Esophagus muscularis mucosa (tissue), 4 donors: ENCODE measurements at places on chromosomes 2 and 18. TPM values are rescaled to one million over a fixed set of nuclear protein-coding genes. Genes with fewer than 3 reads are reported as not detected.

The TCF7L1 gene
- 23.2 TPM for total RNA-seq

The NEU2 gene
- total RNA-seq = not detected

- no peak overlapping the region for H3K4me3 ChIP-seq
- H3K27me3 ChIP-seq = no peaks in the 10 kb centered on the region
- H3K27ac ChIP-seq = no peak overlapping the region
- no peaks in the 10 kb centered on the region for H3K36me3 ChIP-seq
- H3K4me1 ChIP-seq = no peaks in the 10 kb centered on the region
These were observed 193.6 kb downstream of the AGPS start for GRCh38 chr2:177586154-177586553.

DNA sequence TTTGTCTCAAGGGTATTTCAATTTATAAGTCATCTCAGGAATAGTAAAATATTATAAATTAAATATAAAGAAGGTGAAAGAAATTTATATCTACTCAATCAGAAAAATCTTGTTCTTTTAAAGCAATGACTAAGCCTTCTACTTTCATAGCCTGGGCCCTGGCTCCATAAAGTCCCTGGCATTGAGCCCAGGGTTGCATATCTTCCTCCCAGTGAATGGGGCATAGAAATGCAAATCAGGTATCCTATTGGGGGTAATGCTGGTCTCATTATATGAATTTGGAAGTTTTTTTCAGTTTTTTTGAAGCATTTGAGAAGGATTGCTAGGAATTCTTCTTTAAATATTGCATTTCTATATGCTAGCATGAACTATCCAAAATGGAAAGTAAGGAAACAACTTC is 73.9 kb upstream of the MC2R start:
- DNase-seq = no peak
- H3K4me1 ChIP-seq = no peaks in the 10 kb centered on the region
- no peaks in the 10 kb centered on the region for H3K36me3 ChIP-seq
- no peak overlapping the region for H3K4me3 ChIP-seq
- no peak overlapping the region for H3K27ac ChIP-seq
- no peaks in the 10 kb centered on the region for H3K27me3 ChIP-seq

GRCh38 chr2:176999301-176999700 is 213.3 kb upstream of the HNRNPA3 start:
- DNase-seq = no peak
- H3K4me3 ChIP-seq = no peak overlapping the region
- H3K27me3 ChIP-seq = no peaks in the 10 kb centered on the region
- H3K27ac ChIP-seq = no peak overlapping the region
- H3K36me3 ChIP-seq = no peaks in the 10 kb centered on the region
- no peaks in the 10 kb centered on the region for H3K4me1 ChIP-seq
